HCT116 (cell line): ENCODE measurements at places on chromosomes 6 and 20. TPM values are rescaled to one million over a fixed set of nuclear protein-coding genes. Genes with fewer than 3 reads are reported as not detected.
A peak's percentile ranks its signal among the peaks of the same experiment; 100 is the strongest.

DNA sequence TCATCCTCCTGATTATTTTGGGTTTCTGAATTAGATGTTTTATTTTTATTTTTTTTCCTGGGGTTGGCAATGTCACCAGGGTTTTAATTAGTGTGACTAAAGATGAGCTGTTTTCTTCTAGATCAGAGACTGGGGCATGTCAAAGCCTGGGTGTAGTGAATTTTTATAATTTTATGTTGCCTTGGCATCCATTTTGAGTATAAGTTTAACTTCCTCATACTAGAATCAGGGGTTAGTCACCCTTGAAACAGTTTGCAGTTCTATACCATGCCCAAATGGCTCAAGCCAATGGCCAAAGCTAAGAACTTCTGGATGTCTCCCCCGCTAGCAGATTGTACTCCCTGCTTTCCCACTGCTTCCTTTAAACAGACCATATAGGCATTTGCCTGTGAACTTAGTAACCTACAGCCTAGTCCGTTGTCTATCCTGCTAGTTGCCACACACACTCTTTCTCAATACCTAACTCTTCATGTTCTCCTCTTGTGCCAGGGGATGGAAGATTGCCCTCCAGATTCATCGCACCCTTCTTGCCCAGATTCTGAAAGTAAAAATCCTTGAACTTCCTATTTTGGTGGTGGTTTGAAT is 54.5 kb downstream of the KIAA0408 start:
- DNase-seq = no peak

DNA sequence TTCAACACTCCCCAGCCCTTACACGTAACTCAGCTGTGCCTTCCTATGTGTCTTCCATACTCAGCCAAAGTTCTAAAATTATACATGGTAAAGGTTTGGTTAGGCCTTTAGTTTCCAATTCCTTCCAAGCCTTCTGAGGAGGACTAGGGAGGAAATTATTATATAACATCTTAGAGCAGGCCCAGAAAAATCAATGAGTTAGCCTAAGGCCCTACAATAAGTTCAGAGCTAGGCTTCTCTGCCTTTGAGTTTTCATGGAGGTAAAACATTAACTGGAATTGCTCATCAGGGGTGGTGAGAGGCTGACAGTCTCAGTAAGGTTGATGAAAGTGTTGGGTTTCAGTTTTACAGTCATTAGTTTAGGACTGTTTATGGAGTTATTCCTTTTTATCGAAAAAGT is 286.0 kb downstream of the ADGB start:
- DNase-seq = no peak

Gene SLC32A1
- total RNA-seq = not detected

Gene KIF16B
- total RNA-seq = 7.0 TPM

DNA sequence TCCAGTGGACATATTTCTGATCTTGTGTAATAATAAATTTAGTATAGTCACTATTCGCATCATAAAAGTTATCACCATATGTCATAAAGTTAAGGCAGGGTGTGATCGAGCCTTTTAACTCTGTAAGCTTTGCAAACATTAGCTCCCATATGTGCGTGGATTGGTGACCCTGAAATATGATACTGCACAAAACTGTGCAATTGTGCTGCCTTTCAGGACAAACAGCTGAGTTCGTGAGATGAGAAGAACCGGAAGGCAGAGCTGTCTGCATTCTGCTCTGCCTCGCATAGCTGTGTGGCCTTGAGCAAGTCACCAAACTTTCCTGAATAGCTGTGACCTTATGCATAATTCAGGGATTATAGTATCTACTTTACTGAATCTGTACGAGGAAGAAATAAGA is 3.2 kb upstream of the PLEKHG1 start:
- DNase-seq = no peak

Gene TMEM244
- total RNA-seq = not detected

- DNase-seq = peak; percentile 7
Observed at GRCh38 chr6:5422321-5422915, 161.1 kb downstream of the FARS2 start.

DNA sequence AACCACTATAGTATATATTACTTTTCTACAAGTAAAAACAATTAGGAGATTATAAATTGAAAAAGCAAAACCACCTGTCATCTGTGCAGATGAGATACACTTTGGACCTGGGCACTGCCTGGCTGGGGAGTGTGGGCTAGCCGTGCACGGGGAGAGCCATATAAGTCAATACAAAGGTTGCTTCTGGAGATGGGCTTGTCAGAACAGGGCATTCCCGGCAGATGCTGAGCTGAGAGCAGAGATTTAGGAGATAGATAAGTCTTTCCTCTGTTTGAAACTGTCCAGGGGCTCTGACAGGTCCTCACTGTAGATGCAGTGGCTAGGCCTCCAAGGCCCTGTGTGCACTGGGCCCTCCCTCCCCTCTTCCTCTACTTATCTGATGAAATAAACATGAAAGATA is 34.5 kb downstream of the CD164 start:
- no peak for DNase-seq

Gene PBOV1
- total RNA-seq = not detected

DNA sequence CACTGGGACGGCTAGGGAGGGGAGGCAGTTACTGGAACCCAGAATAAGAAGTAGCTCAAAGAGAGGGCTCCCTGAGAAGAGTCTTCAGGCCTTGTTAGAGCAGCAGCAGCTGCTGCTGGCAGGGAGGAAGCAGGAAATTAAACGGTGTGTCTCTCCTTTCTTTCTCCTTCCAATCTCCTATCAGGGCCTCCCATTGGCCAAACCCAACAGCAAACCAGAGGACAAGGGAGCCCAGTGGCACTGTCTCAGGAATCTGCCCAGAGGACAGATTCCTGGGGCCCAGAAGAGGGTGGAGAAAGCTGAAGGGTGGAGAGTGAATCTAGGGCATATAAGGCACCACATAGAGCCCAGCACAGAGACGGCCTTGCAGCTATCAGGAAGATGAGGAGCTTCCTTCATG is 10.2 kb downstream of the BTN3A1 start:
- DNase-seq = no peak

DNA sequence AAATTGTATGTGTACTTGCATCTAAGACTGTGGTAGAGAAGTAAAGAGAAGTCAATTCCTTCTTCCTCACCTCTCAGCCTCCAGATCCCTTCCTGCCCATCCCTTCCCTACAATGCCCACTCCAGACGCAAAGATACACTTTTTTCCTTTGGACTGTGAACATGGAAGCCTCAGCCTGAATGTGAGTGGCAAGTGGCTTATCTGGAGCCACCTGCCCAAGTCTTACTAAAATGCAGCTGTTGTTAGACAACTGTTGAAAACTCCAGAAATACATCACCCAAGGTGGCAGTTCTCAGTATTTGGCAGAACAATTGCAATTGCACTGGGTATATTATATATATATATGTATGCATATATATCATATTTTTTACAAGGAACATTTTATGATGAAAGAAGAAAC is 7.5 kb downstream of the VGLL2 start:
- DNase-seq = no peak

Gene PXDC1
- total RNA-seq = 6.3 TPM

GRCh38 chr6:25944688-25945574 is 14.4 kb upstream of the SLC17A2 start:
- DNase-seq = no peak

DNA sequence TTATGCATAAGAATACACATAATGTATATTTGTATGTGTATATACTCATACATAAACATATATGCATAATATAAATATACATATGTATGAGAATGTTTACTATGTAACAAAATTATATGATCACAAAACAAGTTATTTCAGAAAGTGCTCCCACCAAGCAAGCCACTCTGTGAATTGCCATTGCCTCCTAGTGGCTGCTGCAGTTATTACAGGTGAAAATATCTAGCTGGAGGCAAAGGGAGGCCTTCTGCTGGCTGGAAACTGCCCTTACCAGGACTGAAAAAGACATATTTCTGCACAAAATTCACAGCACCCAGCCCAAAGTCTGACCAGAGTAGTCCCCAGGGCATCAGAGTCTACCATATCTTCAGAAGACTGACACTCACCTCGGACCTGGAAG is 14.4 kb upstream of the ADAM33 start:
- no peak for DNase-seq
